Stimulated activated CD4-positive, alpha-beta T cell treated with anti-CD3 and anti-CD28 coated beads, Interleukin-1b, Interleukin-23, amount 100 ng/mL, for 1 hour (primary cell): ENCODE measurements at places on chromosomes 2 and 18.

DNA sequence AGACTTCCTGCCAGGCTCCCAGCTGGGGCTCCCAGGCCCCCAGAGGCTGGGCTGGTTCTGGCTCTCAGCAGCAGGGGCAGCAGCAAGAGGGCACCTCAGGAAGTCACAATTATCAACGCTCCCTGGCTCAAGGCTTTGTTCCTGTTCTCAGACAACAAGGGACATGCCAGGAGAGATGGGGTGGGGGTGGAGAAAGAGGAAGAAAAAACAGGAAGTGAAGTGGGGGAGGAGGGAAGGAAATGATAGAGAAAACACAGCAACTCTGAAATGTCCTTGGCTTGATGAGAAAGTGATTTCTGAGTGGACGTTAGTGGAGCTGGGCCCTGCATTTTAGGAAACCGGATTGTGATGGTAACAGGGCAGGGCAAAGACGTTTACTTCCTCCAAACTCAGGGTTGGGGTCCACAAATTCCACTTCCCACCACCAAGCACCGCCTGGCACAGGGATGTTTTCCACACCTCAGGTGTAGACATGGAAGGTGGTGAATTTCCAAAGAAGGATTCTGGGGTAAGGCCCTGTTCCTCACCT is 40.4 kb downstream of the CYRIA start:
- no peak for DNase-seq

DNA sequence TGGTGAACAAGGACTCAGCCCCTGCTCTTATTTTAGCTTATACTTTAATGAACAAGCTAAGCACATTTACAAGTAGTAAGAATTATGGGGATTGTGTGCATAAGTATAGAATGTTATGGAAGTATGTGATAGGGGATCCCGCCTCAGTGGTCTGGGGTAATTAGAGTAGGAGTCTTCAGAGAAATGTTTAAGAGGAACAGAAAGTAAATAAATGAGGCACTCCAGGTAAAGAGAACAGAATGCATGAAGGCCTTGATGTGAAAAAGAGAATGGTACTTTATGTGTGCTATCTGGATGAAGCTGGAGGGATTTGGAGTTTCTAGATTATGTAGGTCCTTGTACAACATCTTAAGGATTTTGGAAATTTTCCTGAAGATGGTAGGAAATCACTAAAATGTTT is 76.6 kb downstream of the BMPR2 start:
- no peak for DNase-seq

GRCh38 chr2:216918088-216918680 is 58.3 kb upstream of the TNP1 start:
- DNase-seq = no peak

DNA sequence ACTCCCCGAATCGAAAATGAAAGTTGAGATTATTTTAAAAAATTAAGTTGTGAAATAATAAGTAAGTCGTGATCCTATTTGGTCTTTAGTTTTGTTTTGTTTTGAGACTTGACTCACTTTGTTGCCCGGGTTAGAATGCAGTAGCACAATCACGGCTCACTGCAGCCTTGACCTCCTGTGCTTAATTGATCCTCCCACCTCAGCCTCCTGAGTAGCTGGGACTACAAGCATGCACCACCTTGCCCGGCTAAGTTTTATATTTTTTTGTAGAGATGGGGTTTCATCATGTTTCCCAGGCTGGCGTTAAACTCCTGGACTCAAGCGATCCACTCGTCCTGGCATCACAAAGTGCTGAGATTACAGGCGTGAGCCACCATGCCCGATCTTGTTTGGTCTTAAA is 326.2 kb downstream of the MYCN start:
- DNase-seq = no peak

DNA sequence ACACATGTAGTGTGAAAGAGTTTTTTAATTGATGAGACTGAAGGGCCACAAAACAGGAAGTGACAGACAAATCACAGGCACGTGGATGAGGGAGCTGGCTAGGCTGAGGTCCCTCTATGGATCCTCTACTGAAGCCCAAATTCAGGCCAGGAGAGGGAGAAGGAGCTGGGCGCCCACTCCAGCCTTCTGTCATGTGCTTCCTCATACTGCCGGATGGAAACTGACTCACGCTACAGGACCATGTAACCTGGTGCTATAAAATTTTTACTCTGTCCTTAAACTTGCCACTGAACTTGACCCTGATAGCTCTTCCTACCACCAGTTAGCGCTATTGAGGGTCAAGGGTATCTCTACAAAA is 31.3 kb downstream of the PSTPIP2 start:
- DNase-seq = no peak

GRCh38 chr2:127205218-127206125 is 14.6 kb downstream of the CYP27C1 start:
- no peak for DNase-seq

DNA sequence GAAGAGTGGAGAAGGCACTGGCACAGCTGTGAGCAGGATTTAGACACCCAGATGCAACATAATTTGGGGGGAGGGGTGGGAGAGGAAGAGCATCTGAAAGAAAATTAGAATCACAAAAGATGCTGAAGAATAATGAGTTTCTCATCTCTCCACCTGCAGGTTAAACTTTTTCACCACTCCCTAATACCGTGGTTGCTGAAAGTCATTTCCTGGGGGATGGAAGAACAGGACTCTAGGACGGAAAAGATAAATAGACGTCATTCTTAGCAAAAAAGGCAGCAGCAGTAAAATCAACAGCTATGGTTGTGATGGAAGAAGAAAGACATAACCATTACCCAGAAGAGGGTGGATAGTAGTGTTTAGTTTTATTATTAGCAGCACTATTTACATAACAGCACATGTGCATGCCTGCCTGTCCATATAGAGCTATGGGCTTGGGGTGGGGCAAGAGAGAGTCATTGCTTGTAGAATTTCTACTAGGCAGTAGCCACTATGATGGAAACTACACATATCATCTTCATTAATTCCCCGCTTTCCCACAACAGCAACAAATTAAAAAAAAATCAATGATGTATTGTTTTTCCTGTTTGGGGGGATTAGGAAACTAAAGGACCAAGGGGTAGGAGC is 212.2 kb downstream of the TRIB2 start:
- no peak for DNase-seq

DNA sequence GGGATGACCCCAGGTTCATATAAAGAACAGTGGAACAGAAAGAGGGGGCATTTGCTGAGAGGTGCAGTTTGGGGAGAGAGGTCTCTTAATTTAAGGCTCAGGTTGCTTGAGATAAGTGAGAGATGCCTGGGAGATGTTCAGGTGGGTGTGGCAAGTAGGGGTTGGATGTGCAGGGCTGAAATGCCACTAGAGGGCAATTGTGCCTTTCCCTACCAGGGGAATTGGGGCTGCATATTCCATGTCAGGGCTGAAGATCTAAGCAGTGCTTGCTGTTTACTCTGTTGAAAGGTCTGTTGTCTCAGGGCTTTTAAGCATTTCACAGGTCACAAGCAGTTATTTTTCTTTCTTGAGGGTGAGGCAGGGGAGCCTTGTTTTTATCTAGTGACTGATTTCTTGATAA is 7.8 kb downstream of the CCDC85A start:
- no peak for DNase-seq

DNA sequence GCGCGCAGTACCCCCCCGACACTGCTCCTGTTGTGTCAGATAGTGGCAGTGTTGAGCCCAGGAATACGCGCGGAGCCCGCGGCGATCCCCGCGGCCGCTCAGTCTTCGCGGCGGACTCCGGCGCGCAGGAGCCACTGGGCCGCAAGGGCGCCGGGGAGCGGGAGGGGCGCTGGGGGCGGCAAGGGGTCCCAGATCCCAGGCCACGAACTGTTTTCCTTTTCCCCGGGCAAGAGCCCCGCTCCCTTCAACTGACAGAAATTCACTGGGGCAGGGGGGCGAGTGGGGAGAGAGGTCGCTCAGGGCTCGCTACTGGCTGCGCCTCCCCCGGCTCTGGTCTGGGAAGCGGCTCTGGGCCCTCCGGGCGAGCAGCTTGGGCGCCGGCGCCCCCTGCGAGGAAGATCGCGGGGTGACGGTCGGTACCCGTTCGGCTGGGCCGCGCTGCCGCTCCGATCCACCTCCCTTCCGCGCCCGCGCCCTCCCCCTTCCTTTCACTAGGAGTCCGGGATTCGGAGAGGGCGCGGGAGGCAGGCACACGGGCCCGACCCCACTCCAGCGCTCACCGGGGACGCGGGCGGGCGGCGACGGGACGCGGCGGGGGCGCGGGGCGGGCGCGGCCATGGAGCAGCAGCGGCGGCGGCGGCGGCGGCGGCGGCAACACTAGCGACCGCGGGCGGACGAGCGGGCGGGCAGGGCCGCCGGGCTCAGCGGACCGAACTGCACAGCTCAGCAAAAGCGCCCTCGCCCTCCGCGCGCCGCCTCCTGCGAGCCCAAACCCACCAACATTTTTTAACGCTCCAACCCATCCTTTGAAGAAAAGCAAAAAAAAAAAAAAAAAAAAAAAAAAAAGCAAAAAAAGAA is 1.4 kb upstream of the SETBP1 start:
- DNase-seq = peak; percentile 13

- DNase-seq = no peak
These were observed 233.7 kb downstream of the DSEL start for GRCh38 chr18:67282796-67283195.

DNA sequence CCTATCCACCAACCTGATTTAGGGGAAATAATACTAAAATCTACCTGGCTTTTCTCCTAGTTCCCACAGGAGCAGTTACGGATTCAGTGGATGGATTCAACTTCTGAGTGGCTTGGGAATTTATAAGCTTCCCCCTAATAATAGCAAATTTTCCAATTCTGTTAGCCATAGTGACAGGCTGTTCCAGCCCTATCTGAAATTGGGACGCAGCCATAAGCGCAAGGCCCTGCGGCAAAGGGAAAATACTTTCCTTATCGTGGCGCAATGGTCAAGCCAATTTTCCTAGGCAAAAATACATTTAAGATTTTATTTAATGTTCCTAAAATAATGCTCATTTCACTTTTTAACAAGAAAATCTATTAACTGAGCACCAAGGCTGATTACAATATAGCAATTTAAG is 49.7 kb downstream of the CDH2 start:
- no peak for DNase-seq

DNA sequence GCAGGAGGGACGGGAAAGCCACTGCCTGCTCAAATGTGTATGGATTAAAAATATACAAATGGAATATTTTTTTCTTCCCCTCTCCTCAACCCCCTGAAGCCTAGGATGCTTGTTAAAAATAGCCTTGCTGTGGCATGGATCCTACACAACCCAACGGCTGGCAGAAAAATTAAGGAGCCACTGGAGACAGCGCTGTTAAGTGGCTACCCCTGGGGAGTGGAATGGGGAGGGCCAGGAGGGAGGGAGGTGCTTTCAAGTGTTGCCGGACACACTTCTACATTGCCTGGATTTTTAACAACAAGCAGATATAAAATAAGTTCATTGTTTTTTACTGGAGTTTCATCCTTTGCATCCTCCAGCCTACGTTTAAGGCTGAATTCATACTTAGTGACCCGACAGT is 66.6 kb downstream of the ZBTB7C start:
- DNase-seq = no peak

- DNase-seq = no peak
These were observed 204.9 kb upstream of the ACVR2A start for GRCh38 chr2:147639891-147640290.

DNA sequence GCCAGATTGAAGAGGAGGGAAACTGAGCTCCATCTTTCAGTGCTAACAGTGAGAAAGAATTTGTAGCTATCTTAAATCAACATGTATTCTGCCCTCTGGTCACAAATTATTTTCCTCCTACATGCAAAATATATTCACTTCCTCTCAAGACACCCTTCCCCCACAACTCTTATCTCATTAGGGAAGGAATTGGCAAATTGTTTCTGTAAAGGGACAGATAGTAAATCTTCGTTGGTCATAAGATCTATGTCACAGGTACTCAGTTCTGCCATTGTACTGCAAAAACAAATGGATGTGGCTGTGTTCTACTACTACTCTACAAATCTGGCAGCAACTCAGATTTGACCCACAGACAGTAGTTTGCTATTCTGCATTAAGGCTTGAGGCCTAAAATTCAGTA is 53.0 kb upstream of the CYP20A1 start:
- no peak for DNase-seq

- DNase-seq = no peak
These were observed 137.9 kb downstream of the MGAT5 start for GRCh38 chr2:134391751-134392160.
